ENCODE measurements at places on chromosomes 7 and 10.

DNA sequence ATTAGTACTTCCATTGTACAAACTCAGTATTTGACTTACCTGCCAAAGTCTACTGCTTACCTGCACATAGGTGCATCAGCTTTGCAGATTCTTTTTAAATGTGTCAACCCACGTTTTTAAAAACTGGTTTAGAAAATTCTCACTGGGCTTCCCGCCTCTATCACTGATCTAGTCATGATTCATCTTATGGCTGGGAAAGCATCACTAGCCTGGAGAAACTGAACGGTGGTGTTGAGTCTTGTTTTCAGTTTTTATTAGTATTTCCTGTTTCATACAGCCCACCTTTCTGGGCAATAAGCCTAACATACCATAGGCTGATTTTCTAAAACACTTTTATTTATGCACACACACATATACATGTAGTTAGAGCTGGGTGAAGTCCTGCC, 19.7 kb downstream of the DOCK1 start:
- DNase-seq: no peak

DNA sequence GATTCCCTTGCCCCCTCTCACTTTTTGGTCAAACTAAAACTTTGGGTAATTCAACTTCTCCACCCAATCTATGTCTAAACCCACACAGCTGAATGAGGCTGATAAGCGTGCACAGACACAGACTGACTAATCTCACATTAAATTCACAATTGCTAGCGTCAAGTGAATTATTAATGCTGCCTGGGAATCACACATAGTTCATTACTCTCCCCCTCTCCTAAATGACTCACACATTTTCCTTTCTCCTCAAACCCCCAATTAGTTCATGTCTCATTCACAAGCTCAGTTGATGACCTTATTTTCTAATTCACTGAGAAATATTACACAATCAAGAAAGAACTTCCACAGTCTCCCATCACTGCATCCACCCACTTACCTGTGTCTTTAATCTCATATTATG, 14.5 kb downstream of the KLF14 start:
- DNase-seq: no peak

DNA sequence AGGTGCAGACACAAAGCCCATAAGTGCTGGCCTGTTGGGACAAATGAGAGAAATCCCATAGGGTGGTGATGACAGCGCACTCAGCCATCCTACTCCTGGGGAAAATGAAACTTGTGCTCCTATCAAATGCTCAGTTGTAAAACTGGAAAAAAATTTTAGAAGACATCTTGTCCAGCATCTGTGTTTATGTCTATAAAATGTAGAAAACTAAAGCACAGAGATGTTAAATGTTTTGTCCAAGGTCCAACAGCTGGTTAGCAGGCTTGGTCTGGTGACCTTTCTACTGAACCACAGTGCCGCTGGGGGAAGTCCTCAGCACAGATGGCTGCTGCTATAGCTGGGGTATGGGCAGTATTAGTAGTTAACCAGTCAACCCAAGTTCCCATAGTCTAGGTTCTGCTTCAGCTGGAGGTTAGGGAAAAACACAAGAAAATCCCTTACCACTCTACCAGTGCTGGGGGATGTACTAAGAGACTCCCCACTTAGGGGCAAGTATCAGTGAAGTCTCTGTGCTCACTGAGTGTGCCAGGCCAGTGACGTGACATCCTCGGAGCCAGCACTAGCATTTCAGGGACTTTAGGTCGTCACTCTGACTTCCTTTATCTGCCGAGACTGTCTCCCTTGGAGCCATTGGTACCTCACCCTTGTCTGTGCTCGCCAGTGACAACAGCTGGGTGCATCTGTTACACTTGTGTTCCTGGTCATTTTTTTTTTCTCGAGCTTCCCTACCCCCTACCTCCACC, 1.9 kb downstream of the TSPAN33 start:
- no peak for DNase-seq

- no peak for DNase-seq
Observed at GRCh38 chr7:123338688-123339087, 138.9 kb upstream of the SLC13A1 start.

DNA sequence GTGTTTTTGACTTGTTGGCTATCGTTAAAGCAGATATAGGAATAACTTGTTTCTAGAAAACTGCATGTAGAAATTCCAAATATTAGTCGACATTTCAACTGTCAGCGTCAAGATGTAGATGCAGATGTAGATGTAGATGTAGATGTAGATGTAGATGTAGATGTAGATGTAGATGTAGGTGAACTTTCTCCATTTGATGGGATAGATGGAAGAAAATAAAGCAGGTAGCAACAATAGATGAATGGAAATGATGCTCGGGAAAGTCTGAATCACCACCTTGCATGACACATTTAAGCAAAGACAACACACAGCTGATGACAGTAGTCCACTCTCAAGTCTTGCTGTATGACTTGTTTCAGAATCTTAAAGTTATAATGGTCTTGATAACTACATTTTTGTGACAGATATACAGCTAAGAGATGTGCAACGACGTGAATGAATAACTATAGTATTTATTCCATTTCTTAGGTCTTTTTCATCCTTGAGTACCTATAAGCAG, 53.5 kb downstream of the SND1 start:
- no peak for DNase-seq

DNA sequence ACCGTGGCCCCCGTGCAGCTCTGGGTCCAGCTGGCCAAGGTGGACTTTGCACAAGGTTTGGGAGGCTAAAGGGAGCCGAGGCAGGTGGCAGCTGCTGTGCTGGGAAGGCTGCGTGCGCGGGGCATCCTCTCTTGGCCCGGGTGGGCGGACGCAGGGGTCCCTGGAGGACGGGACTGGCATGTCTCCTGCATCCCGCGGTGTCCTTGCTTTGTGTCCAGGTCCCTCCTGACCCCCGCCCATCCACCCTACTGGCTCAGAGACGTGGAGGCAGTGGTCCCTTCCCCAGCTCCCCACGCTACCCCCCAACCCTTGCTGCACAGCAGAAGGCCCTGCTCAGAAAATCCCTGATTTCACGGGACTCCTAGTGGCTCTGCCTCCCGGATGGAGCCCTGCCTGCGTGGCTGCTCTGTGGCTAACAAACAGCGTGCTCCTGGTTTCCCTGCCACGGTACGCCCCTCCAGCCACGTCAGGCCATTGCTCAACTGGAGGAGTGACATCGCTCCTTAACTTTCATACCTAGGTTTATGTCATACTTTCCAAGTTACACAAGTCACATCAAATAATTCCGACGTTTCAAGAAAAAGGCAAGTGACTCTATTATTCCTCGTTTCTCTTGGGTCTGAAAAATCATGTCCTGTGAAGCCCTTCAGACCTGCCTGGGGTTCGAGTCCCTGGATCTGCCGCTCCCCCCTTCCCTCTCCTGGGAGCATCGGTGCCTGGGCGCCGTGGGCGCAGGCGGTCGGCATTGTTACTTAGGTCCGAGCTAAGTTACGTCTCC, 421.9 kb downstream of the DNAJB6 start:
- DNase-seq: no peak

- DNase-seq: no peak
Observed at GRCh38 chr10:128892005-128892404, 575.0 kb upstream of the MGMT start.

GRCh38 chr7:10034843-10035556, 938.7 kb upstream of the PHF14 start:
- no peak for DNase-seq

DNA sequence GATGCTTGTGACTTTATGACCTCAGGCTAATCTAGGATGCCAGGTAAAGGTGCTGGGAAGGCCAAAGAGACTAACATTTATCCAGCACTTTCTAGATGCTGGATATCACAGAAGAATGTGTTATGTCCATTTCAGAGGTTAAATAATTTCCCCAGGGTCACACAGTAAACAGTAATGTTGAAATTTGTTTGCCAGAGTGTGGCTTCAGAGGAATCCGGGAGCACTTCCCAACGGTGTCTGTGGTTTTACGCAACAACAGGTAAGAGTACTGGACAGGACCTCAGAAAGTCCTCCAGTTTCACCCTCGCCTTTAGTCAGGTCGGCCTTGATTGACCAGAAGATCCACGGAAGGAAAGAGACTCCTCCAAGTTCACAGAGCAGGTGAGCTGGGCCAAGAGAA, 1.7 kb downstream of the SHTN1 start:
- no peak for DNase-seq

- no peak for DNase-seq
Observed at GRCh38 chr10:131802156-131802915, 98.5 kb upstream of the PPP2R2D start.

GRCh38 chr7:47907981-47908616, 40.2 kb downstream of the PKD1L1 start:
- DNase-seq: no peak

- DNase-seq: no peak
Observed at GRCh38 chr7:133837224-133837623, 289.9 kb upstream of the LRGUK start.
